ENCODE measurements at places on chromosomes 7 and 10.
A peak's percentile ranks its signal among the peaks of the same experiment; 100 is the strongest.

DNA sequence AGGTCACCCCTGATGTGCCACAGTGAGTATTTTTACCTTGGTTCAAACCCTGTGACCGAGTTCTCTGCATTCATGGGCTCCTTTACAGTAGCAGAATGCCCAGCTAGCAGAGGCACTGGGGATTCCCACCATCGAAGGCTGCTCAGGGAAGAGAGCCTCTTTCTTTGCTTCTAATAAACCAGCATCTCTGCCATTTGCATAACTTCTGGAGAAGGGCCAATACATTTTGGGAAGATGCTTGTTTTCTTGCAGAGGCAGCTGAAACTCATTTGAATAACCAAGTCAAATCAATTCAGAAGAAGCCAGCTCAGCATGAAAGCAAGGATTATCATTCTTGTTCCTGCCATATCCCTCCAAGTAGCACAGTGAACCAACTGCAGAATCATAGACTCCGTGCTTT is 82.9 kb upstream of the WDR11 start:
- DNase-seq, result no peak

GRCh38 chr10:130135676-130136225 is 440 bp upstream of the GLRX3 start:
- no peak for DNase-seq

DNA sequence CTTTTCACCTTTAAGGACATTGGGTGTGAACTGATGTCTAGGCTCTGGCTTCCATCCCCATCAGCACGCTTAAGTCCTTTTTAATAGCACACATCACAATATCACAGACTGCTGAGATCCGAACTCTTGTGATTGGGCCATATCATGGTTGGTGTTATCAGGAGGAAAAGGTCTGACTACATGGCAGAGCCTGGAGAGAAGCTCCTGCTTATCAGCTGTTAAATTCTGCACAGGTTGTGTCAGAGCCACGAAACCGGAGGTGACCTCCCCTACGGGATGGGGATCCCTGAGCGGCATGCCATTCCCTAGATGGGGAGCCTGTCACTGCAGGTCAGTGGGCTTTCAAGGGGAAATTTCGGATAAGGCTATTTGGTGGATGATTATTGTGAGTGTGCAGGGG is 182.4 kb downstream of the INHBA start:
- no peak for DNase-seq

GRCh38 chr7:44484482-44485313 is 5.8 kb downstream of the NUDCD3 start:
- DNase-seq, result no peak

DNA sequence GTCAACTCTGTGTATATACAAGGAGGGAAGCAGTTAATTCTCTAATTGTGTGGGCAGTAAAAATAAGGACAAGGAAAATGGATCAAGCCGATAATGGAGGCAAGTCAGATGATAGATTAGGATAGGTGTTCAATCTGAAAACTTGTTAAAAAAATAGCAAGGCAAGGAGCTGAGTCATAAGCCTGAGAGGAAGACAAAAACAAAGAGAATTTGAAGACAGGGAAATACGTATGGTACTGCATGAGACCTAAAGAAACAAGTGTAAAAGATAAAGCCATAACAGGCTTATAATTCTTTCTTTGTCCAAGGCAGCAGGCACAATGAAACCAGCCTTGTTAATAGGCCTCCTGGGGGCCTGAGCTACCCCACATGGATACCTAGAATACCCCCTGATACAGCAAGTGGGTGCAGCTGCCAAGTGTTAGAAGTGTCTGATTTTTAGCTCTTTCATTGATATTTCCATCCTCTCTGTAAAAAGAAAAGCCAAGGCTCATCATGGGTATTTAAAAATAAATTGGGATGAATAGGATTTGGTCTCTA is 1570.6 kb upstream of the LRRTM3 start:
- no peak for DNase-seq

GRCh38 chr10:22767859-22768258 is 53.5 kb upstream of the PIP4K2A start:
- no peak for DNase-seq

GRCh38 chr7:28081016-28081415 is 99.6 kb downstream of the JAZF1 start:
- no peak for DNase-seq

- DNase-seq, result no peak
These were observed 169.3 kb downstream of the GRID1 start for GRCh38 chr10:86197166-86197790.

GRCh38 chr10:33273295-33274002 is 61.0 kb downstream of the NRP1 start:
- peak; percentile 84 for DNase-seq

GRCh38 chr10:103983367-103983911 is 16.5 kb downstream of the SLK start:
- no peak for DNase-seq

- no peak for DNase-seq
These were observed 111.8 kb downstream of the EGFR start for GRCh38 chr7:55130395-55131141.

- DNase-seq, result no peak
These were observed 1.3 kb upstream of the ITPRIP start for GRCh38 chr10:104339469-104340110.

- DNase-seq, result no peak
These were observed 185.4 kb downstream of the CACNA2D1 start for GRCh38 chr7:82258181-82258580.

DNA sequence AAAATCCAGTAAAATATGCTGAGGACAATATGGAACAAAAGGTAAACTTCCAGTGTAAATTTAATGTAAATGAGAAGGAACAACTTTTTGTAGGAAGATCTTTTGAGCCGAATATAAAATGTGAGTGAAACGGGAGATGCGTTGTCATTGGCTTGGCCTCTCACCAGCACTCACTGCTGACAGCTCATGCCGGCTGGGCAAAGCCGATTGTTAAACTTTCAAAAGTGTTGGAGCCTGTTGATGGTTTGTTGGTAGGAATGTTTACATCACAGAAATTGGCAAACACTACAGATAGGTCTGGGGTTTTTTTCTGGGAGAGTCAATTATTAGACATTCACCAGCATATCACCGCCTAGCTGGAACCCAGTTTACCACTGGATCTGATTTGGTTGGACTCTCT is 6.1 kb downstream of the PSTK start:
- DNase-seq, result no peak

GRCh38 chr7:73933091-73933490 is 72.1 kb downstream of the TMEM270 start:
- DNase-seq, result no peak

- no peak for DNase-seq
These were observed 113.0 kb upstream of the ANLN start for GRCh38 chr7:36276428-36277248.

GRCh38 chr7:13933536-13933935 is 55.9 kb downstream of the ETV1 start:
- no peak for DNase-seq

DNA sequence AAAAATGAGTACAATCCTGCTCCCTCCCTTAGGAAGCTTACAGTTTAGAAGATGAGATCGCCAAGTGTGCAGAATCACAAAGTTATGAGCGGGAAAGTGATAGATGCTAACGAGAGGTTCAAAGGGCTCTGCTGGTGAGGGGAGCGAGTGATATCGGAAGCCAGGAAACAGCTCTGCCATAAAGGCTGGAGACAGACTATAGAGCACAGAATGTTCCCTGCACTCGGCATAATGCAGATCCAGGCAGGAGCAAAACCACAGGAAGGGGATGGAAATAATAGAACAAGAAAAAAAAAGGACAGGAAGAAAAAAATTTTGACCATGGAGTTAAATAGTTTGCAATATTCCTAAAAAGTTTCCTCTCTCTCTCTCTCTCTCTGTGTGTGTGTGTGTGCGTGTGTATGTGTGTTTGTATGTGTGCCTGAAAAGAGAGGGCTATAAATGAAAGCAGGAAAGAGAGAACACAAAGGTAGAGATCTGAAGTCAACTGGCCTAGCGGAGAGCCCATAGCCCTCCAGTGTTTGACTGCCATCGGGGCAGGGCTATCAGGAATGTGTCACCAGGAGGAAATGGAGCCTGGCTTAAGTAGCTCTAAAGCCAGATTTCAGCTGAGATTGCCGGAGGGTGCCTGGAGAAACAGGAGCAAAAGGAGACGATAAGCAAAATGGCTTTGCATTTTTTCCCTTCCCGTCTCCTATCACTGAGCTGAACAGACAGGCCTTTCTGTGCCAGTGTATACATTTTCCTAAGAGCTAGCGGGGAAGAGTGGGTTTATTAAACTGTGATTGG is 175.8 kb upstream of the LYZL1 start:
- no peak for DNase-seq

DNA sequence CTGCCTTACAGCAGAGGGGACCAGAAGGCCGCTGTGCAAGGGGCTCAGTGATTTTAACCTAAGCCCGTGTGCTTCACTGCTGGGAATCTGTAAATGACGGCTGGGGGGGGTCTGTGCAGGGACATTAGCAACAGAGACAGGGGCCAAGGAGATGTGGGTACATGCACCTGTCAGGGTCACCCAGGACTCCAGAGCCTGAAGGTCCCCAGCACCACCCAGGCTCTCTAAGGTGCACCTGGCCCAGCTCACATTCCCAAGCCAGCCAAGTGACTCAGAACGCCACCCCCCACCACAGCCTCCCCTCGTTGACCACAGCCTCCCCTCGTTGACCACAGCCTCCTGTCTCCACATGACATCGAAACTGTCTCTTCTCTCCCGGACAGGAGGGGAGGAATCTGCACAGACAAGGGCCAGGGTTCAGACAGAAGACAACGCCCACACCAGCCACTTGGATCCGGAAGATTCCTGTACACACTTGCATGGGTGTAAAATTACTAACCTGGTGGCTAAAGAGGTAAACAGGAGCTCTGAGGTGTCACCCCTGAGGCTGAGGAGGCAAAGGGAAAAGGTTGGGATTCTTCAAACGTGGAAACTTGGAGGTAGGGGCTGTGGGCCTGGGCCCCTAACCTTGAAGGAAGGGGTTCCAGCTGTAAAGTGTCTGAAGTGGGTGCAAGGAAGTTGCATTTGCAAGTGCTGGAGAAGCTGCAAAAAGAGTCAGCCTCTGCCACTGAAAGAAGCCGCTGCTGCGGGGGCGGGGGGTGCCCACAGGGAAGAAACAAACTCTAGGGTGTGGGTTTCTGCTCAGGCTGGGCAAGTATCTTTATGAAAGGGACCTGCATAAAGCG is 27.0 kb downstream of the CALML3 start:
- no peak for DNase-seq

DNA sequence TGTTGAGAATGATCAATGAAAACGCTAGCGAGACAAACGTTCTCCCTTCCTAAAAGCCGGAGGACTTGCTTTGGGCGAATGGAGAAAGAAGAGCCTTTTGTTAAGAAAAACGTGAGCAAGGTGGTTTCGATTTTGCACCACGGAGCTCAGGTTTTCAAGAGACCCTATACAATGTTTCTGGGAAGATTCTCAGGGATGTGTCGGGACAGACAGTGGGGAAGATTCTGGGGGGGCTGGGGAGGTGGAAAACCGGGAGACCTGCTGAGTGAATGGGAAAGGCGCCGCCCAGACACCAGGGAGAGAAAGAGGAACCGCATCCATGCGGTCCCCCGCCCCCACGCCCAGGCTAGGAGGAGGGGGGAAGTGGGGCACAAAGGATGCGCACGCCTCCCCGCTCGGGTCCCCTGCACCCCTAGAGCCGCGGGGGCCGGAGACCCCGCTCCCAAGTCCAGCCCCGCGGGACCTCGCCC is 745 bp downstream of the YWHAG start:
- peak; percentile 51 for DNase-seq

- DNase-seq, result no peak
These were observed 13.9 kb upstream of the TECTB start for GRCh38 chr10:112269266-112269665.

DNA sequence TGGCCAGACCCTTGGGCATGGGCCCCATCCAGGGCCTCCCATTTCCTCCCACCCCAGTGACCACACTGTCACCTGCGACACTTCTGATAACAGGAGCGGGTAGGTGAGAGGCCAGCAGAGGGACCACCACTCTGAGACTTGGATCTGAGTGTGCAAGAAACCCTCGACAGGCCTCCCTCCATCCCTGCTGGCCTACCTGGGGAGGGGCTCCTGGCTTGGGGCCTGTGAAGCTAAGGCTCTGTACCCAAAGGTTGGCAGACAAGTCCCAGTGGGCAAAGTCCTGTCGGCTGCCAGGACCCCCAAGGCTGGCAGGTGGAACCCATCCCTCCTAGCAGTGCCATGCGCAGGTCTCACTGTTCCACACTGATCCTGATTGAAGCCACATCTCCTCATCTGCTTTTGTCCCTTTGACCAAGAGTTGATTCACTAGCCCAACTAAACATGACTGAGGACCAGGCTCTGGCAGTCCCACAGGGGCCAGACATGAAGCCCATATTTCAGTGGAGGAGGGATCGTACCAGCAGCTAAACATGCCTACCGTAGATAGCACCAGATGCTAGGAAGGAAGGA is 1.2 kb upstream of the PGAM2 start:
- DNase-seq, result no peak

- DNase-seq, result no peak
These were observed 138.9 kb downstream of the ARHGAP22 start for GRCh38 chr10:48465860-48466521.

- no peak for DNase-seq
These were observed 22.0 kb downstream of the VWA2 start for GRCh38 chr10:114261076-114261475.

- DNase-seq, result no peak
These were observed 105.2 kb downstream of the DKK1 start for GRCh38 chr10:52419281-52419680.

GRCh38 chr7:135597181-135597925 is 39.6 kb downstream of the NUP205 start:
- no peak for DNase-seq

DNA sequence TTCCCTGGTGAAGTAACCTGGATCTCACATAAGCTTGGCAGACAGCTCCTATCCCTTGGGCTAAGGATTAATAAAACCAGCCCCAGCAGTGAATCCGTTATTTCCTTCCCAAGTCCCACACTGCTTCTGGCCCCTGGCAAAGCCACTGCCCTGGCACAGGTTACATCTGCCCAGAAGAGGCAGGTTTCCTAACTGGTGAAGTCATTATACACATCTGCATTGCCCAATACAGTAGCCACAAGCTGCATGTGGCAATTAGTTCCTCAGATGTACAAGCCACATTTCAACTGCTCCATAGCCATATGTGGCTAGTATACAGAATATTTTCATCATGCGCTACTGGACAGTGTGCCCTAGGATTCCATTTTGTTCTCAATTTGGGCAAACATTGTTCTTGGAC is 273.0 kb downstream of the GRM8 start:
- DNase-seq, result no peak

DNA sequence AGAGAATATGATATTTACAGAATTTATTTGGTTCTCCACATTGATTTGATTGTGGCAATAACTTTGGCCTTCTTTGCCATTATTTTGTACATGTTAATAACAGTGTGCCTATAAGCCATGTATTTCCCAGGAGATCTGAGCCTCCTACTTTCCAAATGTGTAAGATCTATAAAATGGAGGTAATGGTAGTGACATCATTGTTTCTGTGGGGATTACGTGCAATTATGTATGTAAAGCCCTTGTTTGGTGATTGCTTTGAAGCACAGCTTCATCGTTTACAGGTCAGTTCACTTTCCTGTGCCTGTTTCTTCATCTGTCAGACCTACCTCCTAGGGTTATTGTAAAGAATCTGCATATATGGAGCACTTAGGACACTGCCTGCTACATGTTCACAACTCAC is 17.3 kb downstream of the YAE1 start:
- DNase-seq, result no peak

- peak; percentile 40 for DNase-seq
These were observed 74.1 kb downstream of the TACC2 start for GRCh38 chr10:122062831-122063674.
